ENCODE measurements at places on chromosomes 7 and 10.

GRCh38 chr7:104643587-104644217 is 315.3 kb downstream of the LHFPL3 start:
- DNase-seq = no peak

DNA sequence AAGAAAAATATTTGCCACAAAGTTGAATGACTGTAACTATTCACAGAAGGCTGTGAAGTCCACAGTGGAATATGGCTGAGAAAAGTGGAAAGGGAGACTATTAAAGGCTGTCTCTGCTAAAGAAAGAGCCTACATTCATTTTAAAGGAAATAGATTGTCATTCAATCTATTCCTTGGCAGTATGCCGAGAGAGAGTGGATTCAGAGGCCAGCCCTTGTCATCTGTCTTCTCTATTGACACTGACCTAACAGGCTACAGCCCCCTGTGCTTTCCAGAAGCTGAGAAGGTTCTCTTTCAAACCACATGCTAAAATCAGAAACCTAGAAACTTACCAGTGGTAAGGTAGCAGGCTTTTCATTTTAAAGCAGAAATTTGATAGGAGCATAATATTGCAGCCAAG is 12.1 kb downstream of the ODAD2 start:
- DNase-seq = no peak

DNA sequence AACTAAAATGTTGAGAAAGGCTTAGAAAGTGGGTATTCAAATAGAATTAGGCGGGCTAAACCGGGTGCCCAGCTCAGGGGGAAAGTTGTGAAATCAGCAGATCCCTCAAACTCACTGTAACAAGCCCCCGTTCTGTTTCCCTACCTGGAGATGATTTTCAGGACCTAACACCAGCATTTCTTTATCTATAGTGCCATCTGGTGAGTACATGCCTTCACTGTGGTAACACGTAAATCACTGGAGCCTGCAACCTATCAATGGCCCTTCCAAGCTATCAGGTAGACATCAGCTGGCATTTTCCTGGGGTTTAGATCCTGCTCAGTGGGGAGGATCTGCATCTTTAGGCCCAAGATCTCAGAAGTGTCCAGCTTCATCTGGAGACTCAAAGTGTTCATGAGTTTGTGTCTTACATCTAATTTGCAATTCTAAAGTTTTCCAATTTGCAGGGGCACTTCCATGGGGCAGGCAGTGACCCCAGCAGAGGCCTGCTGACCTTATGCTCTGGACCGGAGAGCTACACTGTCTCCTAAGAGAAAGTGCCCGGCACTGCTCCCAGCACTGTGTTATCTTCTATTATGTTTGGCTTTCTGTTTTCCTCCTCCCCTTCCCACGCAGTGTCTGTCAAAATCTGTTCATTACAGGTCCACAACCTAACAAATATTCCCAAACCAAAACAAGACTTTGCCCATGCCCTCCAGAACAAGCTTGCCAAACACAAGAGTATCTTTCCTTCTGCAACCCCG is 132.5 kb downstream of the LSM5 start:
- DNase-seq = no peak

GRCh38 chr10:92742331-92743228 is 52.8 kb downstream of the HHEX start:
- DNase-seq = no peak

- no peak for DNase-seq
Measured at GRCh38 chr7:12194426-12194825, 16.7 kb upstream of the TMEM106B start.

Data from esophagus squamous epithelium (tissue), 5 donors.